Transverse colon (tissue), 4 donors: ENCODE measurements at places on chromosomes 4 and X.

- no peak for DNase-seq
These were observed 76.5 kb downstream of the RTL9 start for GRCh38 chrX:110435196-110435595.

GRCh38 chr4:125826801-125827695 is 512.3 kb downstream of the FAT4 start:
- no peak for DNase-seq

DNA sequence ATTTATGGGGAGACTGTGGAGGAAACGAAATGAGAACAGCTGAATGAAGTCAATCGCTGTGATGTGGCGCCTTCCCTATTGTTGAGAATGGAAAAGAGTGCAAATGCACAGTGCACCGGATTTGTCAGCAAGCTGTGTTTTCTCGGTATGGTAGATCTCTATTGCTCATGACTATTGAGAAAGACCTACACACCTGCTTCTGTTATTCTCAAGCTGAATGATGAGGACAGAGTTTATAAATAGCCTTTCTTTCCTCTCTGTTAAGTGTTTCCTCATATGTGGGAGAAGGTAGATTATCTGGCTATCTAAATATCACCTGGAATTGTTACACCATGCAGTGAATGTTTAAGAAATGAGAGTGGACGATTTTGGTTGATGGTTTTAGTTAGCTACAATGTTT is 650.7 kb downstream of the IL1RAPL1 start:
- DNase-seq: no peak

- DNase-seq: no peak
These were observed 192.3 kb downstream of the AASDH start for GRCh38 chr4:56195025-56195424.

DNA sequence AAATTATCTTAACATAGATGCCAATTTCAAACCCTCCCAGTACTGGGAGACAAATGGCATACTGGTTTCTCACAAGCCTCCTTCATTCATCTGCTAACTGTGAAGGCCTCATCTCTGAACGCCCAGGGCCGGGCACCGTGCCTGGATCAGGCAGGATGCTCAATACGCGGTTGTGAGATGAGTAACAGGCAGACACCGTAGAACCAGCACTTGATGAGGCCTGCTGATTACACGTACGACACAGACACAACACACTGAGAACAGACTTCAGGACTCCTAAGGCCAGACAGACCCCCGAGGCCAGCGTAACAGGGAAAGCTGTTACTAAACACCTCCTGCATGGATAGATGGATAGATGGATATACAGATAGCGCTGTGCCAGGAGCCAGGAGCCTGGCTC is 154.6 kb downstream of the AFAP1 start:
- DNase-seq: no peak

GRCh38 chr4:132934911-132935310 is 214.2 kb upstream of the PCDH10 start:
- DNase-seq: no peak

DNA sequence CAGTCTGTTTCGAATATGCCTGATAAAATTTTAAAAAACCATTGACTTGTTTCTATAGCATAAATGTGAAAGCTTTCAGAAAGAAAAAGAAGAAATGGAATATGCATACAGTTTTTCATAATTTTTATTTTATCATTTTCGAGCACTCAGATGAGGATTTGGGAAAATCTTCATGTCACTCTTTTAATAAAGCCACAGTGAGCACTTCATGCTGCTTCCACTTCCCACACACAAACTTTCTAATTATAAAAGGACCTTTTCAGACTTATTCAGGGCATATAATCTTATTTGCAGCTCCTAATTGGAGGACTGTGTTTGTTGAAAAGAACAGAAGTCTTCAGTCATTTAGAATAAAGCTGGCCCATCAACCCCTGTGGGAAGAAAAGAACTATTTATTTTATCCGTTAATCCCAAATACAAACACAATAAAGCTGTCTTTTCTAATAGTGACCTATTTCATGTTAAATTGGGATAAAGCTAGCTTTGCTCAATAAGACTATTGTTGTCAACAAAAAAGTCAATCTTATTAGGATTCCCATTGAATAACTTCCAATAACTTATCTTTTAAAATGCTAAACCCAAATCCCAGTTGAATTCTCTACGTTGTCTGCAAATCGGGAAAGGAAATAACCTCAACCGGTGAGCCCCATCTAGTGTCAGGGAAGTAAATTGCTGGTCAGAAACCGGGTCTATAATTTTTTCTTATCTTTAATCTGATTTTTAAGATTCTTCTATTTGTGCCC is 211.5 kb downstream of the PDGFRA start:
- DNase-seq: no peak

GRCh38 chr4:16642897-16643296 is 255.5 kb downstream of the LDB2 start:
- DNase-seq: no peak

DNA sequence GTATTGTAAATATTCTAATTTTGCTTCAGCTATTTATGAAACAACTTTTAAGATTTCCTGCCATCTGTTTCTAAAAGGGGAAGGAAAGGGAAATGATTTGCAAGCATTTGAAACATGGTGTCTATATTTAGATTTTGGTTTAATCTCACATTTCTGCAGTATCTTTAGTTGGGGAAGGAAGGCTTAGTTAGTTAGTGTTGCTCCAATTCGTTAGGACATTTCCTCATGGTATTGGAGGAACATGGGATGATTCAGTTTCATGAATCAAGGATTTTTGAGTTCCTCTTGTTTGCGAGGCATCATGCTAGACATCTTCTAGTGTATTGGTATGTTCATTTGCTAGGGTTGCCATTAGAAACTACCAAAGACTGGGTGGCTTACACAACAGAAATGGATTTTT is 20.5 kb upstream of the TMEM192 start:
- no peak for DNase-seq

DNA sequence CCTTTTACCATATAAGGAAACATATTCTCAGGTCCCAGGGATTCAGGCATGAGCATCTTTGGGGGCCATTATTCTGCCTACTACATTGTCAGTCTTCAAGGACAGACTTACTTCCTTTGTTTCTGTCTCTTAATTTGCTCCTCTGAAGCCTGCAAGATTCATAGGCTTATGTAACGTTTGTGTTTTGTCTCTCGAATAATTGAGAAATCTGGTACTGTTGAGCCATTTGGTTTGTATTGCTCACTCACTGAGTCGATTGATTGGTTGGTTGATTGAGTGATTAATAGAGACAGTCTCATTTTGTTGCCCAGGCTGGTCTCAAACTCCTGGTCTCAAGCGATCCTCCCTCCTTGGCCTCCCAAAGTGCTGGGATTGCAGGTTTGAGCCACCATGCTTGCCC is 23.7 kb downstream of the TBL1X start:
- no peak for DNase-seq

- no peak for DNase-seq
These were observed 14.1 kb downstream of the TNIP3 start for GRCh38 chr4:121150003-121150402.

DNA sequence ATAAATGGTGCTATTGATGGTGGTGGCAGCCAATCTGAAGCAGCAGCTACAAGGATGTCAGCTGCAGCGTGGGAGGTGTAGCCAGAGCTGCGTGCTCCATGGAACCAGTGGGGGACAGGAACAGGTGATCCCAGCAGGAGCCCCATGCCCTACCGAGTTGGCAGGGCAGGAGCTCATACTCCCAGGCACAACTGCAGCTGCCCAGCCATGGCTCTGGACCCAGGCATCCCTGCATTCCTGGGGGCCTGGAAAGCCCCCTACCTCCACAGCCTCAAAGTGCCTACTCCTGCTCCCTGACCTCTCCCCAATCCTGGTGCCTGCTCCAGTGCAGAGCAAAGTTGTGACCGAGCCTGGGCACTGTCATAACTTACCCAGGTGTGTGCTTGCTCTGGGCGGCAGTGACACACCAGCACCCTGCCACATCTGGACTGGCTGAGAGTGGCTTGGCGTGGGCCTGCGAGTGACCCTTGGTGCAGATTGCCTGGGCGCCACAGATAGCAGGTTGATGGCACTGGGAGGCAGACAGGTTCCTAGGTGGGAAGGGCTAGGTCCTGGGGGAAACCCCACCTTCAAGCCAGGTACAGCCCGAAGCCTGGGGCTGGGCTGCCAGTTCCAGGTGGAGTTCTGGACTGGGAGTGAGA is 101.1 kb downstream of the DCAF12L2 start:
- DNase-seq: no peak

GRCh38 chr4:23322732-23323131 is 567.1 kb downstream of the PPARGC1A start:
- DNase-seq: no peak

DNA sequence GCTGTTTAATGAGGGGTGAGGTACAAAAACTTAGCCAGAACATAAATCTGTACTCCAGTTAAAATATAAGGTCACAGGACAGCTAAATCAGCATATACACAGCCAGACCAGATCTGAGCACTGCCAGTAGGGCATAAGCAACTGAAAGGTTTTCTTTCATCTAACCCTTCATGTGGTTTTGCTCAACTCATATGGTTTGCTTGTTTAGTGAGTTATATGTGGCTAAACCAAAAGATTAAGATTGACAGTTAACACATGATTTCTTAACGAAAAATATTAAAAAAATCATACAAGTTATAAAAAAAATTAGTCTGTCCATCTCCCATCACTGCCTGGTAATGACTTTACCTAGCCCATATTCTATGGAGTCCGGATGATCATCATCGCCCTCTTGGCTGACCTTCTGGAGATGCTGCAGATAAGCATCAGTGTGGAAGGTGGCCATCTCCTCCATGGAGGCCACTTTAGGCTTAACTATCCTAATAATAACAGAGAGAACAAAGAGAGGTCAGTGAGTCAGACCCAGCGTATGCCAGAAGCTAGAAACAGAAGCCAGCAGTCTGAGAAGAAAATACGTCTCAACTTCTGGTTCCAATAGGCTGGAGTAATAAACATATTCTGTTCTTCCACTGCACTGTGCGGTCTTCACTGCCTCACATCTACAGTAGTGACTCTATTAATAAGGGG is 4.1 kb downstream of the HDAC8 start:
- no peak for DNase-seq

GRCh38 chr4:148442832-148443511 is 758 bp upstream of the NR3C2 start:
- peak; percentile 42 for DNase-seq

- DNase-seq: peak; percentile 77
These were observed at the start of gene CTPS2 for GRCh38 chrX:16712548-16713155. Gene CTPS2, minus strand, starts transcription at chrX:16712669. Its CDS starts 9,767 bp downstream, at chrX:16702902.

- DNase-seq: no peak
These were observed 175.5 kb upstream of the MAGEB16 start for GRCh38 chrX:35622601-35623000.

GRCh38 chrX:47605024-47605423 is 14.6 kb downstream of the SYN1 start:
- no peak for DNase-seq

- DNase-seq: no peak
These were observed 19.1 kb upstream of the ZXDA start for GRCh38 chrX:57929373-57929772.

DNA sequence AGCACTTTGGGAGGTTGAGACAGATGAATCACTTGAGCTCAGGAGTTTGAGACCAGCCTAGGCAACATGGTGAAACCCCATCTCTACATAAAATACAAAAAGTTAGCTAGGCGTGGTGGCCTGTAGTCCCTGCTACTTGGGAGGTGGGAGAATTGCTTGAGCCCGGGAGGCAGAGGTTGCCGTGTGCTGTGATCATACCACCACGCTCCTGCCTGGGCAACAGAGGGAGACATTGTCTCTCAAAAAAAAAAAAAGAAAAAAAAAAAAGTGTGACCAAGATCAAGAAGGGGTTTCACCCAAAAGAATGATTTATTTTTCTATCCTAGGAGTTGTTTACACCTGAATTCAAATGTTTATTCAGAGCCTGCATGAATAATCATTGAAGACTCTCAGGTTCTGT is 572.4 kb upstream of the GALNT7 start:
- DNase-seq: no peak

GRCh38 chrX:19774905-19775304 is 112.5 kb downstream of the SH3KBP1 start:
- no peak for DNase-seq

- no peak for DNase-seq
These were observed 81.3 kb upstream of the LIMCH1 start for GRCh38 chr4:41456559-41457101.

GRCh38 chr4:169348541-169348940 is 77.8 kb upstream of the SH3RF1 start:
- no peak for DNase-seq

DNA sequence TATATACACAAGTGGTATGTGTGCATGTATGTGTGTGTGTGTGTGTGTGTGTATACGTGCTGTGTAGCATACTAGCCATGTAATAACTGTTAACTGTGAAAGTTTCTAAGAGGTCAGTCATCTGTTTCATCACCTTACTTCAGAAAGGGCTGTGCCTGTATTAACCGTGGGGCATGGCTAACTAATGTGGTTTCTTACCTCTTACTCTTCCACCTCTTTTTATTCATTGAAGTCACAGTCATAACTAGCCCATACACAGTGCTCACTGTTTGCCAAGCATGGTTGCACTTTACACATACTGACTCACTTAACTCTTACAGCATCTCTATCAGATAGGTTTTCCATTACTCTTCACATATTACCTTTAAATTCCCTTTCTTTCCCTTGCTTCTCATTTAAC is 23.7 kb upstream of the LRAT start:
- DNase-seq: no peak

GRCh38 chrX:153304988-153305736 is 16.4 kb downstream of the PNMA6F start:
- DNase-seq: no peak
